ENCODE measurements at places on chromosomes 1 and 21.

GRCh38 chr1:3349161-3349967, 105.1 kb upstream of the ARHGEF16 start:
- peak; percentile 77 for DNase-seq

DNA sequence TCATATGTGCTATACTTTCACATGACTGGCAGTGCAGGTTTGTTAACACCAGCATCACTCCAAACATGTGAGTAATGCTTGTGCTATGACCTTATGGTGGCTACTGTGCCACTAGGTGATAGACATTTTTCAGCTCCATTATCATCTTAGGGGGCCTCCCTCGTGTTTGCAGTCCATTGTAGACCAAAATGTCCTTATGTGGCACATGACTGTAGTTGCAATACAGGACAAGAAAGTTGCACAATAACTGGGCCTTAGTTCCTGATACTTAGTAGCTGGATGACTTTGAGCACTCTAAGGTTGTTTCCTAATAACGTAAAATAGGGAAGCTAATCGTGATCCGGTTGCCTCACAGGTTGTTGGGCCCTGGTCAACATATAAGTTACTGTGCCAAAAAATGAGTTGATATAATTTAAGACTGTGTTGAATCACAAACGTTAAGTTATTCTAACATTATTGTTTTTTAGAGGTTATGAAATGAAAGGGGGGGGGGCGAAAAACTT, 511 bp upstream of the SNX27 start:
- no peak for DNase-seq

GRCh38 chr1:26784023-26784871, 3.5 kb upstream of the PIGV start:
- no peak for DNase-seq

- DNase-seq: no peak
Measured at GRCh38 chr1:31645274-31645568, 545 bp upstream of the PEF1 start.

GRCh38 chr1:185376288-185376687, 59.2 kb upstream of the IVNS1ABP start:
- DNase-seq: no peak

DNA sequence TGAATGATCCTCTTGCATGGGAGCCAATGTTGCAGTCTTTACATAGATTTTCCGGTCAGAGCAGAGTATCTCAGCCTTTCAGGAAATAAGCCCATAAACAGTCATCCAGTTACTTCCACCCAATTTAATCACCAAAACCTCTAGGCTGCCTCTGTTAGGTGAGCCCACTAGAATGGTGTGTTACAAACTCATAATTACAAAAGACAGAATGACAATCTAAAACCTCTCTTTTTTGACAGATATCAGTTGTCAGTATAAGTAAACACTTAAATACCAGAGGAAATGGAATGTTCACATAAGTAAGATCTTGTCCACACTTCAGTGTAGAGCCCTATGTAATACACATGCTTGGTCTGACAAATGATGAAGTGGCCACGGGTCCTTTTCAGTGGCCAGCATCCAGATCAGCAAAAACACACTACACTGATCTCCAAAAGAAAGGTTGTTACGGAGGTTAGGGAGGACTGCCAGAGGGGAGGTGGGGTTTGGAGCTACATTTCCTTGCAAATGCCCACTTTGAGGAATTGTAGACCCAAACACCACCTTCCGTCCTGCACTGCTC, 71.3 kb upstream of the FBXO28 start:
- DNase-seq: no peak
